ENCODE measurements at places on chromosomes 6 and 20.
A peak's percentile ranks its signal among the peaks of the same experiment; 100 is the strongest.

GRCh38 chr6:150229436-150230163 lies 86.8 kb downstream of the PPP1R14C start:
- DNase-seq, result peak; percentile 35

DNA sequence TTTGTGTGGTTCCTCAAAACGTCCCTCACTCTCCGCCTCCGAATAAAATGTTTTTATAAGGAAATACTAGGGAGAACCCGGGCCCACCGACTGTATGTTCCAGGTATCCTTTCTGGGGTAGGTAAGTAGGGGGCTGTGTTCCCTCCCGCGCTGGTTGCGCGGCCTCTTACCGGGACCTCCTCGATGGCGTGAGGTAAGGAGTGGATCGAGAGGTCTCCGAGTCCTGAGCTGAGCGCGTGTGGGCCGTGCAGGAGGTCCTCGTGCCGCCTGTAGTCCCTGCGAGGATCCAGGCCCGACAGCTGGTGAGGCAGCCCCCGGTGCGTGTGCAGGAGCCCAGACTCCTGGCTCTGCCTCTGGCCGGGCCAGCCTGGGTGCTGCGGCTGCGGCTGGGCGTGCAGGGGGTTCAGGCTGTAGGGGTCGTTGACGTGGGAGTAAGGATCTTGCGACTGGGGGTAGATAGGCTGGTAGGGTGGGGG lies 5.1 kb downstream of the TFAP2A start:
- no peak for DNase-seq

DNA sequence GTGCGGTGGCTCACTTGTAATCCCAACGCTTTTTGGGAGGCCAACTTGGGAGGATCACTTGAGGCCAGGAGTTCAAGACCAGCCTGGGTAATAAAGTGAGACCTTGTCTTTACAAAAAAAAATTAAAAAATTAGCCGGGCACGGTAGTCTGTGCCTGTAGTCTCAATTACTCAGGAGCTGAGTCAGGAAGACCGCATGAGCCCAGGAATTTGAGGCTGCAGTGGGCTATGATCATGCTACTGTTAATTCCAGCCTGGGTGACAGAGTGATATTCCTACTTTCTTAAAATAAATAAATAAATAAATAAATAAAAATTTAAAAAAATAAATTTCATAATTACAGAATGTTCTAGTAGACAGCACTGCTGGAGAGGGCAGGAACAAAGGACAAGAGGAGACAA lies 62.4 kb downstream of the DST start:
- no peak for DNase-seq

DNA sequence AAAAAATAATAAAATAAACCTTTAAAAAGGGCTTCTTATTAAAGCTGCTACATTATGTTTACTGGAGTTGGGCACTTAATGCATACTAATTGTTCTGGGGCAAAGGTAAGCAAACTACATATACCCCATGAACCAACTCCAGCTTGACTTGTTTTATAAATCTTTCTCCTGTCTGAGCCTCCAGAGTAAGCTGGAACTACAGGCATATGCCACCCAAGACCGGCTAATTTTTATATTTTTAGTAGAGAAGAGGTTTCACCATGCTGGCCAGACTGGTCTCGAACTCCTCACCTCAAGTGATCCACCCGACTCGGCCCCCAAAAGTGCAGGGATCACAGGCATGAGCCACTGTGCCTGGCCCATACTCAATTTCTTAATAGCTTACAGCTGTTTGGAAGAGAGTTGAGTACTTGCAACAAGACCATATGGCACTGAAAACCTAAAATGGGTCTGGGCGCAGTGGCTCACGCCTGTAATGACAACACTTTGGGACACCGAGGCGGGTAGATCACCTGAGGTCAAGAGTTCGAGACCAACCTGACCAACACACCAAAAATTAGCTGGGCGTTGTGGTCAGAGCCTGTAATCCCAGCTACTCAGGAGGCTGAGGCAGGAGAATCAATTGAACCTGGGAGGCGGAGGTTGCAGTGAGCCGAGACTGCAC lies 19.9 kb downstream of the ROMO1 start:
- DNase-seq, result peak; percentile 76

DNA sequence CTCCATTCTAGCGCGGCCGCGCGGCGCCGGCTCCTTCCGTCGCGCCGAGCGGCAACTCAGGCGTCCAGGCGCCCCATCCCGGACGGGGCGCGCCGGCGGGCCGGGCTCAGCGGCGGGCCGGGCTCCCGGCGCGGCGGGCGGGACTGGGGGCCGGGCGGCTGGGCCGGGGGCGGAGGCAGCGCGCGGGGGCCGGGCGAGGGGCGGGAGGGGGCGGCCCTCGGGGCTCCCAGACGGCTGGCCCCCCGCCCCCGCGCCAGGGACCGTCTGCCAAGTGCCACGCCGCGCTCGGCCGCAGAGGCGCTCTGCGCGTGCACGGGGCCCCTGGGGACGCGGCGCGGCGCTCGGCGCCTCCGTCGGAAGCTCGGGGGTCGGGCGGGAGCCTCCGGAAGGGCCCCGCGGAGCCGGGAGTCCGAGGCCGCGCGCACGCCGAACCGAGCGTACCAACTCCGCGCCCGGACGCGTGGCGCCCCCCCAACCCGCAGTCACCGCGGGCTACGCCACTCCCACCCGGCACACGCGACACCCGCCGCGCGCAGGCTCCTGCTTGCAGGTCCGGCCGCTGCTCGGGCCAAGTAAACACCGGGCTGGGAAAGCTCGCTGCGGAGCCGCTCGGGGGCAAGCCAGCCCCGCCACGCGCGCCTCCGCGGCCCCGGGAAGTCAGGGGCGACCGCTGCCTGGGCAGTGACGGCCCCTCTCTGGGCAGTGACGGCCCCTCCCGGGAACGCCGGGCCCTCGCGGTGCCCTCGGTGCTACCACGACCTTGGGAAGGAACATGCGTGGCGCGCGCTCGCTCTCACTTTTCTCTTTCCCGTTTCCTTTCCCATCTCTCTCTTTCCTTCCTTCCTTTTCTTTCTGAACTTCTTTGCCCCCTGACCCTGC lies at the start of gene PREX1:
PREX1 (minus strand) TSS at position 145 of the 879 bp plus-strand sequence; CDS start at position 6, 139 bp downstream.
- DNase-seq, result peak; percentile 71

All from AG10803 (cell line).